ENCODE measurements at places on chromosomes 11 and 22.

GRCh38 chr11:134258577-134258976 is 5.2 kb downstream of the ACAD8 start:
- DNase-seq: no peak

DNA sequence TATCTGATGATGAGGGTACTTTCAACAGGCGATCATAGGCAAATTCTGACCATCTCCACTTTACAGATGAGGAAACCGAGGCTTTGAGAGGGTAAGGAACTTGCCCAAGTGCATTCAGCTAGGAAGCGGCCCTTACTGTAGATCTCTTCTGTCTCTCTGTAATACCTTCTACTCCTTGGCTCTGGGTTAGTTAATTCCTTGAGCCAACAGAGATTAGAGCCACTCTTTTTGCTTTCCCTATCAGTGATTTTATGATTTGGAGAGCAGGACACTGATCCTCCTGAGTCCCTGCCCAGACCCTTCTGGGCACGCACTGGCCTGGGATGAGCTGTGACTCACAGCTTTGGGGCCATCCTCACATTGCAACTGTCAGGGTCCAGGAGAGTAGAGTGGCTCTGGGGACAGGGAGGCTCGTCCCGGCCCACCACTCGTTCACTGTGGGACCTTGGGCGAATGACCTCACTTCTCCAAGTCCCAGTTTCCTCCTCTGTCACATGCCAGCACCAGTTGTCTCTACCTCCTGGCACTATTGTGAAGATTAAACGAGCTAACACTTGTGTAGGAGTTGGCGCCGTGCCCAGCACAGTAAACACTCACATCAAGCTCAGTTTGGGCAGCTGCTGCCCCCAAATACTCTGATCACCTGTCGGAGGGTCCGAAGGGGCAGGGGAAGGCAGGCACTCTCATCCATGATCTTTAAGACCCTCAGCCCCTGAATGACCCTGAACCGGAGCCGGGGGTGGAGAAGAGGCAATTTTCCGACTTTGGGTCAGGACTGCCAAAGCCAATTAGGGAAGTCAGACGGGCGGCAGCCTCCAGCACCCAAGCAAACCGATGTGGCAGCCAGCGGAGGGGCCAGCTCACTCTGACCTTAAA is 235.0 kb downstream of the MIAT start:
- DNase-seq: no peak

GRCh38 chr11:11422411-11423128 is 69.5 kb upstream of the CSNK2A3 start:
- DNase-seq: no peak

- no peak for DNase-seq
These were observed 719.8 kb upstream of the RAG2 start for GRCh38 chr11:37317803-37318202.

DNA sequence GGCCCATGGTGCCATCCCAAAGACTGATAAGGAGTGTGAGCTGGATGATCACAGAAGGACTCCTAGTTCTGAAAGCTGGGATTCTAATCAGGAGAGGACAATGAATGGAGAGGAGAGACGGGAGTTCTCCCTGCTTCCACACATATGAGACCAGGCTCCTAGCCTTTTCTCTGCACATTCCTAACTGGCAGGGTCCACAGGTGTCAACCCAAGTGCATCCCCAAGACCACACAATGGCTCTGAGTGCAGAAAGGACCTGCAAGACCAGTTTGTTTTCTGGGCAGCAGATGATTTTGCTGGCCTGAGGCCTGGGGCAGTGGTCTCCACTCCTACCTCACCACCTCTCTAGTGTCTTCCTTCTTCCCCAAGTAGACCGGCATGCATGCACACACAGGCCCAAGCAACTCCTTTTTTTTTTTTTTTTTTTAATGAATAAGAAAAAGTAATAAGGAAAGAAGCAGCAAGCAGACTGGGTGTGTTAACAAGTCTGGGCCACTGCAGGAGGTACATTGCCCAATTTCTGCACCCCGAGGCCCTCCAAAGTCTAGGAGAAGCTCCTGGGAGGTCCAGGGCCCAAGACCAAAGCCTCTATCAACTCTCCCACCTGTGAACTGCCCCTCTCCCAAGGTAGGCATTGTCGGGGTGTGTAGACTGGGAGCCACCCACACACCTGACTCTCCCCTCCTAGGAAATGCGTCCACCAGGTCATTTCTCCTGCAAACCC is 1.2 kb upstream of the TSKU start:
- no peak for DNase-seq

- no peak for DNase-seq
These were observed 42.0 kb upstream of the TENM4 start for GRCh38 chr11:79482800-79483199.

DNA sequence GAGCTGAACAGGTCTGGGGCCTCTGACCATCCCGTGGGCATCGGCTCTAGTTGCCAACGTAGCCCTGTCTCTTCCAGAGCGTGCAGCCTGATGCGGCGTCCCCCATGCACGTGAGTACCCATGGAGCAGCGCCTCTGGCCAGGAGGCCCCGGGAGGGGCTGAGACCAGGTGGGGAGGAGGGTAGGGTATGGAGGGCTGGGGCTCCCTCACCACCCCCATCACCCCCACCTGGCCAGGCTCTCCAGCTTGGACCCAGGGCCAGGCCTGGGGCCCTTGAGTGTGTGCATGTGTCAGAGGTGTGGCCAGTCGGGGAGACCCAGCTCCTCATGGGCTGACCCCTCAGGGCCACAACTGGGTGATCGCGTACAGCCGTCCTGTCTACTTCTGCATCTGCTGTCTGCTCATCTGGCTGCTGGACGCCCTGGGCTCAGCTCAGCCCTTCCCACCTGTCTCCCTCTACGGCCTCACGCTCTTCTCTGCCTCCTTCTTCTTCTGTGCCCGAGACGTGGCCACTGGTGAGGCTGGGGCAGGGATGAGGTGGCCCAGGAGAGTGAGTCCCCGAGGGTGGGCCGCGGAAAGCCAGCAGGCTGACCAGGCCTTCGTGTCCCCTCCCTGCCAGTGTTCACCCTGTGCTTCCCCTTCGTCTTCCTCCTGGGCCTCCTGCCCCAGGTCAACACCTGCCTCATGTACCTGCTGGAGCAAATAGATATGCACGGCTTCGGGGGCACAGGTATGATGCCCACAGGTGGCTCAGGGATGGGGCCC is 8.5 kb downstream of the PCNX3 start:
- no peak for DNase-seq

DNA sequence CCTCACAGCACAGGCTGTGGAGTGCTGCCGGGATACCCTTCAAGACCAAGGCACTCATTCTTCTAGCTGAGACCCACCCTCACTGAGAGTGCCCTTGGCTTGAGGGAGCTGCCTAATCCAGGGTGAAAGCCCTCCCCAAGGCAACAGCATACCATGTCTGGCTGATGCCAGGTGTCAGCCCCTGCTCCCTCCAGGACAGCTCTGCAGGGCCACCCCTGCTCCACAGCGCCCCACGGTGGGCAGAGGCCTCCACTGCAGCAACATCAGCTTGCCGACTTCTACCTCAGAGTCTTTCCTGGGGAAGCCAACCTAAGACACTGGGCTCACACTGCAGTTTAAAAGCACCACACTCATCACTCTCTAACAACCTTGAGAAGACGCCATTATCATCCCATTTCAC is 29.0 kb downstream of the TTLL1 start:
- peak; percentile 79 for DNase-seq

DNA sequence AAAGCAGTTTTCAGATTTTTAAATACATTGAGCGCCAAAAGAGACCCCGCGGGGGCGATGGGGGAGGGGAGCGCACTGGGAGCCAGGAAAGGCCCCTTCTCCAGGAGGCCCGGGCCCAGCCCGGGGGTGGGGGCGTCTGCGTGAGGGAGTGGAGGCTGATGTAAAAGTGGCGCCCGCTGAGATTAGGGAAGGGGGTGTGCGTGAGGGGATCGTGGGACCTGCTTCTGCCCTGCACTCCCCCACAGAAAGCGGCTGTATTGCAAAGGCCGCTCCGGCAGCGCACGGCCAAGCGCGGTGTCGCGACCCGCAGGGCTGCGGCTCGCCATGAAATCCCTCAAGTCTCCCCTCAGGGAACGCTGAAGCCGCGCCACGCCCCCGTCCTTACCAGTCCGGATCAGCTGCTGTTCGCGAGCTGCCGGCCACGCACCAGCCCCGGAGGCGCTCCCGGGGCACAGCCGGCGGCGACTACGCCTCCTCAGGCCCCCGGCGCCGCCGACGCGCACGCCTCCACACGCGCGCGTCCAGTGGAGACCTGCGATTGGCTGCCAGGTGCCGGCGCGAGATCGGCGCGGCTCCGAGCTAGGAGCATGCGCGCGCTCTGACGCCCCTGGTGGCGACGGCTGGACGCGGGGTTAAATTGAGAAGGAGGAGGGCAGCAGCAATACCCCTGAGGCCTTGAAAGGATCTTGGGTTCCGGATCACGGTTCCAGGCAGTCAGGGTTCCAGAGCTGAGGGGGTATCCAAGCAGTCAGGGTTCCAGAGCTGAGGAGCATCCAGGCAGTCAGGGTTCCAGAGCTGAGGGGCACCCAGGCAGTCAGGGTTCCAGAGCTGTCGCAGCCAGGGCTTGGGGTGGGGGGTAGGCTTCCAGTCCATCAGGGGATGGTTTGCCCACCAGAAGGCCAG is at the start of gene ZNF280B:
Gene ZNF280B, minus strand, starts transcription at position 469 of the 903 bp plus-strand sequence. CDS start 19,344 bp downstream, outside the sequence.
- DNase-seq: peak; percentile 94

- DNase-seq: no peak
These were observed 1.9 kb downstream of the GNG3 start for GRCh38 chr11:62709247-62710000.

GRCh38 chr11:132448334-132448995 is 1078.0 kb downstream of the NTM start:
- DNase-seq: no peak

DNA sequence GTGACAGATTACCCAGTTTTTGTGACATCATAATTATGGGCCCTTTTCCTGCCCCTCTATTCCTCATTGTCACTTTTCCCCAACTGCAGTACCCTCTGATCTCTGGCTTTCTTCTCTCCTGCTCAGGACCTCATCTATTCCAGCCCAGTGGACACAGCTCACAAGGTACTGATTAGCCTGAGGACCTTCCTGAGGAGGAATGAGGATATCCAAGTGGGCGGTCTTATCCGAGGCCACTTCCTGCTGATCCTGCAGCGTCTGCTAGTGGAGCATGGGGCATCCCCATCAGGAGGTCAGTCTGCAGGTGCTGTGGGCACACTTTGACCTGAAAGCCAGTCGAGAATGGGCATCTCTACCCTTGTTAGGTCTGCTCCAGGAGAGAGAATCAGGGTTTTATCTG is 24.5 kb upstream of the CCDC134 start:
- DNase-seq: no peak

GRCh38 chr11:44634401-44635281 is 69.2 kb downstream of the CD82 start:
- no peak for DNase-seq

DNA sequence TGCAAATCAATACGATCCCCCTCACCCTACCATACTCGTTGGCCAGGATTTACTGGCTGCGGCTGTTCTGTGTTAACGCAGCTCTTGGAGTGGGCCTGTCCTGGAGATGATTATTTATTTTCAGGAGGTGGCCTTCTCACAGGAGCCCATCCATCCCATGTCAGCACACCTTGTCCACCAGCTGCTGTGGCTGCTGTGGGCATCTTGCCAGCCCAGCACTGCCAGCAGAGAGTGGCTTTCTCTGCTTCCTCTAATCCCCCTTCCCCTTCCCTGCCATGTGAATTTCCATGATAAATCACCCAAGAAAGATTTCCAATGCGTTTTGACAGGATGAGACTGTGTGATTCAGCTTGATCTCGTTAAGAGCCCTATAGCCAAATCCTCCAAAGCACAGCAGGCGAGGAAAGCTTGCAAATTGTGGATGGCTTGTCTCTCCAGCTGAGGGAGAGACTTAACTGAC is 309.1 kb upstream of the C11orf87 start:
- no peak for DNase-seq

DNA sequence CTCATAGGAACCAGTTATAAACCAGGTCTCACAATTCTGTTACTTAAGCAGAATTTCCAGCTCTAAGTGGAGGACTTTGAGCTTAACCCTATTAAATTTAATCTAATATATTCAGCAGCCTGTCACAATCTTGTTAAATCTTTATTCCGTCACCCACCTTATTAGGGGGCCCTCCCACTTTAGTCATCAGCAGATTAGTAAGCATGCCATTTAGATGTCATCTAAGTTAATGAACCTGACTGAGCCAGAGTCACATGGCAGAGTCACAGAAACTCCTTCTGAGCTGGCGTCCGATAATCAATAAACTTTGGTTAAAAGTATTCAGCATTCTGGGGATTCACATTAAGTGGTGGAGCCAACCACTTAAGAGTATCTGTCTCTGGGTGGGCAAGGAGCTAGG is 35.1 kb downstream of the TTC12 start:
- no peak for DNase-seq

- DNase-seq: no peak
These were observed 2.2 kb downstream of the PLCB3 start for GRCh38 chr11:64253481-64253880.

DNA sequence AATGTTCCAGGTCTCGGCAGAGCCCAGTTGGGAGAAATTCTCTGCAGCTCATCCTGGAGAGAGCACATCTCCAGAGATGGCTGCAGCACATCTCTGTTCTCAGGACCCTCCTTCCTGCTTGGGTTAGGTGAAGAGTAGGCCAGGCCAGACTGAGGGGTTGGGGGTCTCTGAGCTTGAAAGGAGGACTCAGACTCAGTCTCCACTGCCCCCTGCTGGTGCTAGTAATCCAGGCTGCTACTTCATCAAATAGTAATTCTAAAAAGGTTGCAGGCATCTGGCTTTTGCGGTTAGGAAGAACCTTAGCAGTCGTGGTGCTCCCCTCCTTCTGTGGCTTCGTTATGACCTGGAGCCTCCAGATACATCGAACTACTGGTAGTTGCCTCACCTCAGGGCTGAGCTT is 9.7 kb downstream of the TUB start:
- DNase-seq: peak; percentile 42

DNA sequence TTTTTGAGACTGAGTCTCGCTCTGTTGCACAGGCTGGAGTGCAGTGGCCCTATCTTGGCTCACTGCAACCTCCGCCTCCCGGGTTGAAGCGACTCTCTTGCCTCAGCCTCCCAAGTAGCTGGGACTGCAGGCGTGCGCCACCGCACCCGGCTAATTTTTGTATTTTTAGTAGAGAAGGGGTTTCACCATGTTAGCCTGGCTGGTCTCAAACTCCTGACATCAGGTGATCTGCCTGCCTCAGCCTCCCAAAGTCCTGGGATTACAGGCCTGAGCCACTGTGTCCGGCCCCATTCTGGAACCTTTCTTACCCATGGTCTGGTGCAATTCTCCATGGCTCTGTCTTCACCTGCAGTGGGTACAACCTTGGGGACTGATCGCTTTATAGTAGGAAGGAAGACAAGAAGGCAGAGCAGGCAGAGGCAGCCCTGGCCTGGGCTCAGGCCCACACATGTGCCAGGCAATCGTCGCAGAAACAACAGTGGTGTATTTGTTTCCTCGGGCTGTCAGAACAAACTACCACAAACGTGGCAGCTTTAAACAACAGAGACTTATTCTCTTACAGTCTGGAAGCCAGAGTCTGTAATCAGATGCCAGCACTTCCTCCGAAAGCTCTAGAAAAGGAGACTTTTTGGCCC is 4.0 kb upstream of the PTGDR2 start:
- no peak for DNase-seq

- DNase-seq: no peak
These were observed 9.1 kb upstream of the C1QTNF4 start for GRCh38 chr11:47603295-47603694.

All from HuH-7 (cell line).